ENCODE measurements at places on chromosomes 13 and 19.

GRCh38 chr13:100330662-100331061 lies 241.8 kb downstream of the PCCA start:
- DNase-seq, result no peak

- DNase-seq, result no peak
These were observed 341.9 kb upstream of the TMTC4 start for GRCh38 chr13:101016475-101016874.

DNA sequence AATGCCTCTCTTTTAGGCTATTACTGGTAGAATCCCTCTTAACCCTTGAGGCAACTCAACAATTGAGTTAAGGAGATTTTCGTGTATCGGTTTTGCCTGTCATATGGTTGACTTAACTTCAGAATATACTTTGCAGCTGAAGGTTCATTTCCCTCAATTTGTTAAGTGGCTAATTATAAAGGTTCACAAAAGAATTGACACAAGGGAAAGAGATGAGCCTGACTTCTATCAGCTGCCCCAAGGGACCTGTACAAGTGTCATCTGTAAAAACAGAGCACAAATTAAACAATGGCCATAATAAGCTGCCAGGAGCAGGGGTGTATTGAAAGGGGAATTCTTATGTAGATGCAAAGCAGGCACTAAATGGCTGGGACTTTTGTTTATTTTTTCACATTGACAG lies 334.8 kb upstream of the OBI1 start:
- DNase-seq, result no peak

DNA sequence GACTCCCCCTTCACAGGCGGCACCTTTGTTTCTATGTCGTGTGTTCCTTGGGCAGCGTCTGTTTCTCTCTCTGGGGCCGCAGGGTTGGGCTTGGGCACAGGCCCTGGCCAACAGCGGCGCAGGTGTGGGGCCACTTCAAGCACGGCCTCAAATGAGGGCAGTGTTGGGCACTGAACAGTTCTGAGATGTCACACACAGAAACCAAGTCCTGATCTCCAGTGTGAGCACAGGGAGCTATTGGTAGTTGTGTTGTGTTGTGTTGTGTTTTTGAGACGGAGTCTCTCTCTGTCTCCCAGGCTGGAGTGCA lies 42.7 kb downstream of the GATAD2A start:
- no peak for DNase-seq

GRCh38 chr13:25037057-25037813 lies 58.7 kb upstream of the PABPC3 start:
- DNase-seq, result peak; percentile 68

GRCh38 chr19:45187421-45188100 lies 9.0 kb downstream of the BLOC1S3 start:
- DNase-seq, result peak; percentile 62

DNA sequence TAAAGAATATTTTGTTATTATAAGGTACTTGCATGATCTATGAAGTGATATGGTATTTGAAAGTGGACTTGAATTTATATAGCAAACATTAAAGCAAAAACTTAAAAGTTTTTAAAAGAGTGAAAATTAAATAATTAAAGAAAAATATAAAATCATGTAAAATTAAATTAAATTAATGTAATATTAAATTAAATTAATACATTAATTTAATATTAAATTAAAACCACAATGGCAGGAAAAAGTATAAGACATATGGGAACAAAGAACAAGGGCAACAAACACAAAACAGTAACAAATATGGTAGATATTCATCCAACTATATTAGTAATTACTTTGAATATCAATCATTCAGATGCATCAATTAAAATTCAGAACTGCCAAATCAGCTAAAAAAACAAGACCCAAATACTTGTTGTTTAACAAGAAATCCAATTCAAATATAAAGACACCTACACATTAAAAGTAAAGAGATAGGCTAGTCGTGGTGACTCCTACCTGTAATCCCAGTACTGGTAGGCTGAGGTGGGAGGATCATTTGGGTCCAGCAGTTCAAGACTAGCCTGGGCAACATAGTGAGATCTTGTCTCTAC lies 992.2 kb upstream of the MIR17HG start:
- no peak for DNase-seq

GRCh38 chr19:9709305-9709704 lies 34.4 kb upstream of the ZNF562 start:
- DNase-seq, result no peak

DNA sequence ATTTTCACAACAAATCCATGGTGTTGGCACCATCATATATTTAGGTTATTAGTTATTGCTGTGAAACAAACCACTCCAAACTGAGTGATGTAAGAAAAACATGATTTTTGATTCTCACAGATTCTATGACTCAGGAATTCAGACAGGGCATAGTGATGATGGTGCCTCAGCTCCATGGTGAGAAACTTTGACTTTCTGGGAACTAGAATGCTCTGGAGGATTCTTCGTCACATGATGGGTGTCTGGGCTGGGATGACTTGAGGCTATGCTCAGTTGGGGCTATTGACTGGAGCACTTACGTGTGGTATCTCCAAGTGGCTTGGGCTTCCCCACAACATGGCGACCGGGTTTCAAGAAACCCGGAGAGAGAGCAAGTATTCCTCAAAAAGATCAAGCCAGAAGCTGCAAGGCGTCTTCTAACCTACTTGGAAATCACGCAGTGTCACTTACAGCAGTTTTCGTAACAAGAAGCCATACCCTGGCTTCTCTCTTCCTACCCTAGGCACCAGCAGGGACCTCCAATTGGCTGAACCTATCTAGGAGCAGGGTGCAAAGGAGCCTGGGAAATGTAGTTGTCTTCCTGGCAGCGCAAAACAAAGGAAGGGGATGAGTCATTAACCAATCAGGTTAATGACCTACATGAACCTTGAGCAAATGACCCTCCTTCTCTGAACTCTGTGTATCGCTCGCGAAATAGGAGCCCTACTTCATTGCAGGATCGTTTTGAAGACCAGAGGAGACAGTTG lies 22.4 kb downstream of the VAV1 start:
- no peak for DNase-seq

DNA sequence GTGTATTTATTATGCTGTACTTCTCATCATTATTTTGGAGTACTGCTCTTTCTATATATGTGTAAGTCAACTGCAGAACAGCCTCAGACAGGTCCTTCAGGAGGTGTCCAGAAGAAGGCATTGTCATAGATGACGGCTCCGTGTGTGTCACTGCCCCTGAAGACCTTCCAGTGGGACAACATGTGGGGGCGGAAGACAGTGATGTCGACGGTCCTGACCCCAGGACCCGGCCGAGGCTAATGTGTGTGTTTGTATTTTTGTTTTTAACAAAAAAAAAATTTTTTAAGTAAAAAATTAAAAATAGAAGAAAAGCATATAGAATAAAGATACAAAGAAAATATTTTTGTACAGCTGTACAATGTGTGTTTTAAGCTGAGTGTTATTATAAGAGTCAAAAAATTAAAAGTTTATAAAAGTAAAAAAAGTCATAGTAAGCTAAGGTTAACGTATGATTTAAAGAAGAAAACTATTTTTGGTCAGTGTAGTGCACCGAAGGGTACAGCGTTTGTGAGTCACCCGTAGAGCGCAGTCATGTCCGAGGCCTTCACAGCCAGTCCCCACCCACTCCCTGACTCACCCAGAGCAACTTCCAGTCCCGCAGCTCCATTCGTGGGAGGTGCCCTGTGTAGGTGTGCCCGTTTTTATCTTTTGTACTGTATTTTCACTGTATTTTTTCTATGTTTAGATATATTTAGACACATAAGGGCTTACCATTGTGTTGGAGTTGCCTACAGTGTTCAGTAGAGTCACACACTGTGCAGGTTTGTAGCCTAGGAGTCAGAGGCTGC lies 42.2 kb upstream of the SPACA7 start:
- no peak for DNase-seq

GRCh38 chr13:72113076-72113475 lies 246.1 kb upstream of the DACH1 start:
- DNase-seq, result no peak

DNA sequence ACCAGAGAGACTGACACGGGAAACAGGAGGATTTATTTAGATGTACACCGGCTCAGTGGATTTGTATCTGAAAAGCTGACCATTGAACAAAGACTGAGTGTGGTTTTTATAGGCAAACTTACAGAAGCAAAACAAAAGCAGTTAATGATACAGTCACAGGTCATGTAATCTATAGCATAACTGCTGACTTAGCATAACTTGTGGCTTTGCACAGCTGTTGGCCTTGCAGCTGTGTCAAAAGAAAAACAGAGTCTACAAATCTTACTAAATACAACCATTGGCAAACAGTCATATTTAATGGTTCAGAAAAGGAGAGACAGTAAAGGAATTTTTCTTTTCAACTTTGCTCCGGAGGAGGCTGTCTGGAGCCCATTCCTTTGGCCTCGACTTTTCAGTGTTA lies 2.3 kb upstream of the ILF3 start:
- DNase-seq, result no peak

DNA sequence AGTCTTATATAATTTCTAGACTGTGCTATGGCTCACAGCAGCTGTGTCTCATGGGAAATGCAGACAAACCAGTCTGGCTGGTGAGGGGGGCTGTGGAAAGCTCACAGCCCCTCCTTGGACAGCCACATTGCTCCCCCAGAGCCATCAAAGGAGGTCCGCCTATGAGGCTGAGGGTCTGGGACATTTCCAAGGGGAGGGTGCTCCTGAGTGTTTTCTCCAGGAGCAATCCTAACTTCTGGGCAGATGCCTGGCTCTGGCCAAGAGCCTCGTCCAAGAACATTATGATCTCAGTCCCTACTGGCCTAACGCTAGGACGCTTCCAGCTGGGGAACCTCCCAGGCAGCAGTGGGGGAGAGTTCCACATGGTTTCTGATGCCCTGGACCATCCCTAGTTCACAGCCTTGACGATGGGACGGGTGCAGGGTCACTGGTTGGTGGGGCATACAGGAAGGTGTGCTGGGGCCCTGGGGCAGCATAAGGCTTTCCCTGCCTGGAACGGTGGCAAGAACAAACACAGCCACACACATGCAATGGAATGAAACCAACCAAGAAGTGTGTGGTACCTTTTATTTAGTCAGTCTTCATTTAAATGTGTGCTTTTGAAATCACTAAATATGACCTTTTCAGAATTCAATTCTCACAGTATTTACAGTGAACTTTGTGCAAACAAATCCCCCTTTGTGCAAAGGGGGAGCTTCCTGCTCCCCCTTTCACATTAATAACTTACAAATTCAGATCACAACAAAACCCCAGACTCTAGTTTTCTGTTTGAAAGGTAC lies 60.6 kb downstream of the CDADC1 start:
- no peak for DNase-seq

GRCh38 chr19:15934332-15935078 lies at the start of gene CYP4F11:
CYP4F11 (minus strand) TSS chr19:15934529; CDS start chr19:15934408, 121 bp downstream.
- DNase-seq, result no peak

GRCh38 chr19:42132030-42132628 lies at the start of gene POU2F2:
POU2F2 (minus strand) TSS chr19:42132446; CDS start chr19:42132411, 35 bp downstream.
- peak; percentile 92 for DNase-seq

DNA sequence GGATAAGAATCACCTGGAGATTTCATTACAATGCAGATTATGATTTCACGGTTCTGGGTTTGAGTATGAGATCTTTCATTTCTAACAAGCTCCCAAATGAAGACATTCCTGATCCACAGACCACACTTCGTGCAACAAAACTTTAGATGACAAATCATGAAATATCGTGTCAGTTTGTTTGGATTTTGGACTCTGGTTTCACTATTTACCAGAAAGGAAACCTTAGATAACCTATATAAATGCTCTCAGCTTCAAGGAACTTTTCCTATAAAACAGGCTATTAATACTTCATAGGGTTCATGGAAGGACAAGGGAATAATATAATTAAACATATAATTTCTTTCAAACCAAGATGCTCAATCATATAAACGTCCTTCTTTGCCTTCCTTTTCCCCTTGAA lies 930.5 kb upstream of the SLC10A2 start:
- DNase-seq, result no peak

GRCh38 chr13:61777271-61777670 lies 361.6 kb upstream of the PCDH20 start:
- DNase-seq, result no peak

GRCh38 chr19:5041168-5041912 lies 72.4 kb downstream of the KDM4B start:
- no peak for DNase-seq

DNA sequence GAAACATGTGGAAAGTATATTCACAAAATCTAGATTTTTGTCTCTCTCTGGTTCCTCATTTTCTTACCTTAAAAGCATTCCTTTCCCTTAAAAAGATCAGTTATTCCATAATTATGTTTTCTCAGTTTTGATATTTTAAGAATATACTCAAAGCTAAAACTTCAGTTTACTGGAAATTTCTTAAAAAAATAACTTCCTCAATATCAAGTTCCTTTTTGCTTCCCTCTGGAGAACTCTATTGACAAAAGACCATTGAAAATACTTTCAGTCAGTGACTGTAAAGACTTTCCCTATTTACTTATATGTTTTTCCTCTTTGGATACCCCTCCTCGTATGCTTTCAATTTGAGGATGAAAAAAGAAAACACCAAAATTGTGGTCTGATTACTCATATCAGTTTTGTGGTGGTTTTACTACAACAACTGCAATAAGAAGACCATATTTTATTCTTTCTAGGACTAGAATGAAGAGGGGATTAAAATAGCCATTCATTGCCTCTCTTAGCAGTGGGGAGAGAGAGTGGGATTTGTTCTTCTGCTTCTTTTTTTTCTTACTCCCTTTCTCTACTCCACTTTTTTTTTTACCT lies 113.2 kb downstream of the ESD start:
- DNase-seq, result no peak

DNA sequence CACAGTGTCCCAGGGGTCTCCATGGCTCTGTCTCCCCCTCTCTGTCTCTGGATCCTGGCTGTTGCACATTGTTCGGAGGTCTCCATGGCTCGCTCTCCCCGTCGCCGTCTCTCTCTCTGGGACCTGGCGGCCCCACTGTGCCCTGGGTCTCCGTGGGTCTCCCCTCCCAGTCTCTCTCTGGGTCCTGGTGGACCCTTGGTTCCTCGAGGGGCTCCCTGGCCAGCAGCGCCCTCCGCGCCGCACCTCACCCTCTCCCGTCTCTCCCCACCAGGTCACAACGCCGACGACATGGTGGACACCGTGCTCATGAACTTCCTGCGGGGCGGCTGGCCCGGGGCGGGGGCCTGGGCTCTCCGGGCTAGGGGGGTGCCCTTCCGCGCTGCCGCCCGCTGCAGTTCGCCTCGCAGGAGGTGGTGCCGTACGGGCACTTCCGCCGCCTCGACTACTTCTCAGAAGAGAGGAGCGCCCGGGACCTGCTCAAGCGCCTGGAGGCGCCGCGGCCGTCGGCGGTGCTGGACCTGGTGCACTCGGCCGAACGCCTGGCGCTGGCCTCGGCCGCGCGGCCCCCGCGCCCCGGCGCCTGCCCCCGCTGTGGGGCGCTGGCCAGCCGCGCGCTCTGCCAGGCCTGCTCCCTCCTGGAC lies 29.1 kb downstream of the SIGLEC5 start:
- no peak for DNase-seq

- DNase-seq, result no peak
These were observed 7.6 kb upstream of the EGLN2 start for GRCh38 chr19:40791349-40791748.

- DNase-seq, result no peak
These were observed 244.8 kb downstream of the COG6 start for GRCh38 chr13:39900106-39900750.

GRCh38 chr13:112756081-112756480 lies 66.2 kb downstream of the ATP11A start:
- no peak for DNase-seq

GRCh38 chr19:10763828-10764339 lies 46.0 kb downstream of the DNM2 start:
- no peak for DNase-seq

- DNase-seq, result no peak
These were observed 1.7 kb downstream of the RTN2 start for GRCh38 chr19:45495178-45495577.
